SHP77 treated with DMSO at 0.1 percent for 48 hours (cell line): ENCODE measurements at places on chromosomes 5 and 9.
A peak's percentile ranks its signal among the peaks of the same experiment; 100 is the strongest.

- no peak for DNase-seq
Measured at GRCh38 chr5:110665184-110665726, 61.2 kb downstream of the TMEM232 start.

DNA sequence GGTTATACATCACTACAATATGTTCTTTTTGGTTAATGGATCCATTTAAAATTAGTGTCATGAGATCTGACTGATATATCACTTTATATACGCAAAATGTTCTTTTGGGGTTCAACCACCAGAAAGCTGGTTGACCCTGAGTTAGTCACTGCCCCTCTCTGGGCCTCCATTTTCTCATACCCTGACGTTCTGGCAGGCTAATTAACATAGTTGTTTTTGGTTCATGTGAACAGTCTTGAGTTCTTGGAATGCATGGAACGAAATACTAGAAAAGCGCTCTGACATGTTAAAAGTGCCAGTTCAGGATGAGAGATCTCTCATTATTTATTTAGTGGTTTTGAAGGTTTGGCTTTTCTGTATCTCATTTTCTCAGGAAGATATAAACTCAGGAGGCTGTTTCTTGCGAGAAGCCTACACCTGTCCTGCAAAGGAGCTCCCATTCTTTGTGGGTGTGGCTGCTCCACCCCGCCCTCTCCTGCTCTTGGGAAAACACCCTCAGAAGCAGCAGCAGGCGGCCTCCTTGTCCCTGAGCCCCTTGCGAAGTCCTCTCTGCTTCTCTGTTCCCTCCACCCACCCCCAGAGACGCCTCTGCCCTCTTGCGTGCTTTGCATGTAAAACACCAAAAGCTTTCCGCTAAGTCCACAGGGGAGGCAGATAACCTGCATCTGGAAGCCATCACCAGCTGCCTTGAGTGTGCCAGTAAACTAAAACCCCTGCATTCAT lies 302.4 kb upstream of the PANK3 start:
- DNase-seq: no peak

DNA sequence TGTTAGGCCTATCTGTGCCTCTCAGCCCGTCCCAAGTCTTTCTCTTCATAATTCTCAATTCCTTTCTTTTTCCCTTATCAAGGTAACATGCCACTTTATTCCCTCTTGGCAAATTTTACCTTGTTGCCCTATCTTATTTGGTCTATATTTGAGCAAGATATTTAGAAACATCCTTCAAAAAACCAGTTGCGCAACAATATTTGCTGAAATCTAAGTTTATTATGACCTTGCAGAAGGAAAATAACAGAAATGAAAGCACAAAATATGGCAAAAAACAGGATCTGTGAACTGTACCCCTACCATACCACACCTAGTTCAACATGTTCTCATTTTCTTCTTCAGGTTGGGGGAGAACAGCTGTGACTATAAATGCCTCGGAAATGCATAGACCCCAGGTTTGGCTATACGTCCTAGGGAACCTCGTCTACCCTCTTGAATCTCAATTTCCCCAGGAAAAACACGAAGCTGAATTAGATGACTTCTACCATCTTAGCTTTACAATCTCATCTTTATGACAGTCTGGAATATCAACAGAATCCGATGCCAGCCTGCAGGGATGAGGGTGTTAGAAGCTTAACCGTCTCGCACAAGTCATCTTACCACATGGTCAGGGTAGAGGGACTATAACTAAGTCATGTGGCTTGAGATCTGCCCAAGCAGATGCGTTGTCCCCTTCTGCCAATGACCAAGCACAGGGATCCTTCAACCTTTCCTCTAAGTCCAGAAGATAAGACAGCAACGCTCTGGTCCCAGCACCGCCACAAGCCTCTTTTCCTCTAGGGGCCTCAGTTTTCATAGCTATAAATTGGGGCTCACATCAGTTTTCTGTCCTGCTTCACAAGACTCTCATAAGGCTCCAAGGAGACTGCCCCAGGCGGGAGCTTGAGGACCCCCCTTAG lies 1.3 kb downstream of the LCP2 start:
- no peak for DNase-seq

DNA sequence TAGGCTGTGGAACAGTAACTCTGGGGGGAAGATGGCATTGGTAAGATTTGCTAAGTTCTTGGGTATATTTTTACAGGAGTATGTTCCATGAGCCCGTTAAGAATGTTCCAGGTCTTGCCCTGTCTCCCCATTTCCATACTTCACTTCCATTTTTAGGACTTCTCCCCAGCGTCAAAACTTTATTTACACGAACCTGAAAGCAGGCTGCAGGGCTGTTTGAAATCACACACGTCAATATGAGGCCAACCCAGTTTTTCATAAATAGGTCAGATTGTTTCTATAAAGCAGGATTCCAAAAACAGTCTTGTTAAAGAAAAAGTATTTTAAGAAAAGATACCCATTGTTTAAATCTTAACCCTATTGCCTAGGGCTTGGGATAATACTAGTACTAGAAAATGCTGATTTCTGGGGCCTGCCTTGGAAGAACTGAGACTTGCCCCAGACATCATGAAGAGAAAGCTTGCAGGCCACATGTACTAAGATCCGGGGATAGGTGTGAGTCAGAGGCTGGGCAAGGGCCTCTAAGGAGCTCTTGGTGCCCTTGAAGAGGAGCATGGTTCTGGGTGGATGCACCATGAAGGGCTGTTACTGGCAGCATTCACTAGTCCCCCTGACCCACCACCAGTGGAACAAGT lies 24.2 kb downstream of the TRIO start:
- no peak for DNase-seq

DNA sequence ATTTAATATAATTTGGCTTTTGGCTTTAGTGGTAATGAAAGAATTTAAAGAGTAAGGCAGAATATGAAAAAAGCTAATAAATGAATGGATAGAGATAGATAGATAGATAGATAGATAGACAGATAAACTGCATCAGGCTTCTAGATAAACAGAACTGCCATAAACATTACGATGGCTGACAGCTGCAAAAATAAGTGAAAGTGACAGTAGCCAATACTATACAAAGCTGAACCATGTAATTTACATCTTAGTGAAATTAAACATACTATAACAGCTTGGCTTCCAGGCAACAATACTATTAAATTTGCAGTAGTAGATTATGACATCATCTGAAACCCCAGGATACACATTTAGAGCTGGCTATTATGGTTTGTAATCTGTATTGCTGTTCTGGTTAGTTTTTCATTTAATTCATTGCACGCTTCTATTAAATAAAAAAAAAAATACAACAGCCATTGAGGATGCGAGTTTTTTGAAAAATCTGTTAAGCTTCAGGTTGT lies 1354.8 kb downstream of the PTPRD start:
- DNase-seq: peak; percentile 11

DNA sequence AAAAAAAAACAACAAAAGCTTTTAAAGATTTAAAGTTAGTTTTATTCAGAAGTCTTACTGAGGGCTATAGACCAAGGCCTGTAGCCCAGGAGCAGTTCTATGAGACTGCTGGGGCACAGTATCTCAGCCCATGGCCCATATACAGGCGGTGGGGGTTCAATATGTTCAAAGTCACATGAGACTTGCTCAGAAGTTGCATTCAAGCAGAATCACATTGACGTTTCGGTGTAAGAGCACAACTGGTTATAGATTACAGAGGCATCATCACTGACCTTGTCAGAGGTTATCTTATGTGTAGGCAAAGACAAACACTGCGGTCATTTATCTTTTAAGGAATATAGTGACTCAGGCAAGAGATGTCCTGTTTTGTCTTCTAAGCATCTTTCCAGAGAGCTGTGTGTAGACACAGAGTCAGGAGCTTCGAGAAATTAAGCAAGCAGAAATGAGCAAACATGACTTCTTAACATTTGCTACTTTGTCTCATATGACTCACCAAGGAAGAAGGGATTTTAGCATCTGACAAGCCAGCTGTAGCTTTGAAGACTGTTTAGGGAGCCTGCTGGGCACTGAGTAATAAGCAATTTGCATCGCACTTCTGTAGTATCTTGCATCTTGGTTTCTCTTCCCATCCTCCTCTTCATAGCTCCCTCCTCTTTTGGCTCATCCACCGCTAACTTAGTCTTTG lies 12.9 kb upstream of the F2RL1 start:
- DNase-seq: no peak

- DNase-seq: peak; percentile 60
Measured at GRCh38 chr9:127224883-127225739, 39.5 kb upstream of the GARNL3 start.

DNA sequence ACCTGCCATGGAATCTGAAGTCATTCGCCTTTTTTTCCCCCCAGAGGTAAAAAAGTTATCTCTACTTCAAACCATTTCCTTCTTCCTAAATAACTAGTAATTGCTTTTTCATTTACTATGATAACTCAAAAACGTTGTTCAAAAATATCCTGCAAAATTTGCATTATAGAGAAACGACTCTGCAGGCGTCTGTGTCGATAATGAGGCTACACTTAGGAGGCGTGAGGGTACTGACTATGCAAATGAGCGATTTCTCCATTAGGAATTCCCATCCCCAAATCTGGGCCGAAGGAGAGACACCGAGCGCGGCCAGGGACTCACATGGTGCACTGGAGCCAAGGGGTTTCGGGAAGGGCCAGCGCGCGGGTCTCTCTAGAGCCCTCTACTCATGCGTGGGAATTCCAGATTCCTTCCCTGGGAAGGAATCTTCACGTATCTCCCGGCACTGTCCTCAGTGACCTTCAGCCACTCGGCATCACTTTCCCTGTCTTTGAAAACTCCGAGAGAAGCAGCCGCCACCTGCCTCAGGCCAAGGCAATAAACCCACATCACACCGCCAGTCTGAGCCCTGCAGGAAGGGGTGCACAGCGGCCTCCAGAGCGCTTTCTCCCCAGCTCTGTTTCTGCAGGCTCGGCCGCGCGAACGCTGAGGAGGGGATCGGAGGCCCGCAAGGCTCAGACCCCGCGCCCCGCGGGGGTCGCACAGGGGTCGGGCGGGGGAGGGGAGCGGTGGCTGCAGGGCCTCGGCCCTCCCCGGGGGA lies 718 bp upstream of the DENND4C start:
- peak; percentile 5 for DNase-seq

DNA sequence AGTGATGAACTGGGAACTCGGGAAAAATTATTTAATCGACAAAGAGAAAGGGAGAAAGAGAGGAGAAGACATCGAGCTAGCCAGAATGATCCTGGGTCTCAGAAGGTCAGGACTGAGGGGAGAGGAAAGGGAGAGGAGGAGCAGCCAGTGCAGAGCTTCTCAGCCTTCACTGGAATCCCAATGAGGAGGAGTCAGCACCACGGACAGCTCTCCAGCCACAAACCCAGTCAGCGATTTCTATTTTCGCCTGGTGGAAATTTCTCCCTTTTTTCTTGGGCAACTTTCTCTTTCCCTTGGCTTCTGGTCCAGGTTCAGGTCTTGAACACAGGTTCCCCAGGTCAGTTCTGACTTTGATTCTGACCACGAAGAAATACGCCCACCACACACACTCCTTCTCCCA lies 1.6 kb upstream of the BRINP1 start:
- DNase-seq: no peak

DNA sequence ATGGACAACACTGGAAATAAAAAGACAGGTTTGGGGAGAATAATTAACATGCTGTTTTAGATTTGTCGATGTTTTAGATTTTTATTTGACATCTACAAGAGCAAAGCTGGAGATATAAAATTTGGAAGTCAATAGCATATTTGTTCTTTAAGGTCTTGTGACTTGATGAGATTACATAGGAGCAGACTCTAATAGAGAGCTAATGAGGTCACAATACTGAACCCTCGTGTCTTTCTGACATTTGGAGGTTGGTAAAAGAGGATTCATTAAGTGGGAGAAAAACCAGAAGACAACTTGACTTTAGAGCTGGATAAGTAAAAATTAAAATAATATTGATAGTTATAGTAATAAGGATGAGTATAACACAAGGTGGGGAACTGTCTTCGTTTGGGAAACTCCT lies 322.7 kb upstream of the SEMA6A start:
- no peak for DNase-seq

DNA sequence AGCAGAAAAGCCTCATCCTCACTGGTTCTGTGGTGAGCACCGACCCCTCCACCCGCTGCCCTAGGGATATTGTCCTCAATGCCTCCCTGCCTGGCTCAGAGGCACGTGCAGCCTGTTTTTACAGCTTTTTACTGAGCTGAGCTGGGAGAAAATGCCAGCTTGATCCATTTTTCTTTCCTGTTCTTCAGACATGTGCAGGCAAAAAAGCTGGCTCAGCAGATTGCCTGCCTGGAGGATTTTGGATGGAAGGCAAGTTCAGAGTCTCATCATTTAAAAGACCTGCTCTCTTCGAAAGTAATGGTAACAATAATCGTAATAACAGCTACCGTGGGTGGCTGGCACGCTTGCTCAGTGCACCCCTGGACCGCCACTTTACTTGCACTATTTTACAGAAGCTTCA lies 135.0 kb upstream of the SMIM23 start:
- no peak for DNase-seq

DNA sequence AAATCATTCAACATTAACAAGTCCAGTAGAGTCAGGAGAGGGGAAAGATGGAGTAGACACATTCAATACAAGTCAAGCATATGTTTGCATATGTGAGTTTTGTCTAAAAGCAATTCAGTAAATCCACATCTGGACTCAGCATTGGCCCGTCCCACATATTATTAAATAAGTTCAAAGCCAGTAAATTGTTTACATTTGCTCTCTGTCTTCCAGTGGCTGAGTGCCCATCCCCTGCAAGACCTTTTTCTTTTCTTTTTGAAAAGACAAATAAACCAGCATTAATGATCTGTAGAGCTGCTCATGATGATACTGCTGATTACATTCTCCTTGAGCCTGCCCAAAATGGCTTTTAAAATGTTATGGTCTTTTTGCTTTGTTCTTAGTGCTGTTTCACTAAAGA lies 71.1 kb downstream of the TNC start:
- no peak for DNase-seq

GRCh38 chr9:72151104-72151503 lies 1.9 kb downstream of the GDA start:
- no peak for DNase-seq

DNA sequence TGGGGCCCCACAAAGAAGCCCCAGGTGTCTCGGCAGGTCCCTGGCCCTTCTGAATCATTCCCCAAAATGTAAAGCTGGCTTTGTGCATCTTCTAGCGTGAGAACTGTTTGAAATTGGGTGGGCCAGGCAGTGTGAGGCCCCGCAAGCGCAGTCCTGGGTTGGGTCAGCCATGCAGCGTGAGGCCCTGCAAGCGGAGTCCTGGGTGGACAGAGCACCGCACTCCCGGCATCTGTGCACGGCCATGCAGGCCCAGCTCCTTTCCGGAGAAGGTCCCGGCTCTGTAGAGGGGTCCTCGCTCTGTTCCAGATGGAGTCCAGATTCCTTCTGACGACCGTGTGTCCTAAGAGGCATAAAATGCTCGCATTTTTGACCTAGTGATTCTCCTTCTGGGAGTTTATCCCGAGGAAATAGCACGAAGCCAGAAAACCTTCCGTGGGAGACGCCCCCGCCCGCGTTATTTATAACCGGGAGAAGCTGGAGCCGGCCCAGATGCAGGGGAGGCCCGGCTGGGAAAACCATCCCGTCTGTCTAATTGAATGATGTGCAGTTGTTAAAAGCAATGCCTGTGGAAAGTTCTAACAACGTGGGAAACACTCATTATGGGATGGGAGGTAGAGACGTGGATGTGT lies 19.4 kb upstream of the NOTCH1 start:
- no peak for DNase-seq

- no peak for DNase-seq
Measured at GRCh38 chr9:90773617-90774016, 28.0 kb upstream of the SYK start.
